ENCODE measurements at places on chromosomes 7 and 10.

DNA sequence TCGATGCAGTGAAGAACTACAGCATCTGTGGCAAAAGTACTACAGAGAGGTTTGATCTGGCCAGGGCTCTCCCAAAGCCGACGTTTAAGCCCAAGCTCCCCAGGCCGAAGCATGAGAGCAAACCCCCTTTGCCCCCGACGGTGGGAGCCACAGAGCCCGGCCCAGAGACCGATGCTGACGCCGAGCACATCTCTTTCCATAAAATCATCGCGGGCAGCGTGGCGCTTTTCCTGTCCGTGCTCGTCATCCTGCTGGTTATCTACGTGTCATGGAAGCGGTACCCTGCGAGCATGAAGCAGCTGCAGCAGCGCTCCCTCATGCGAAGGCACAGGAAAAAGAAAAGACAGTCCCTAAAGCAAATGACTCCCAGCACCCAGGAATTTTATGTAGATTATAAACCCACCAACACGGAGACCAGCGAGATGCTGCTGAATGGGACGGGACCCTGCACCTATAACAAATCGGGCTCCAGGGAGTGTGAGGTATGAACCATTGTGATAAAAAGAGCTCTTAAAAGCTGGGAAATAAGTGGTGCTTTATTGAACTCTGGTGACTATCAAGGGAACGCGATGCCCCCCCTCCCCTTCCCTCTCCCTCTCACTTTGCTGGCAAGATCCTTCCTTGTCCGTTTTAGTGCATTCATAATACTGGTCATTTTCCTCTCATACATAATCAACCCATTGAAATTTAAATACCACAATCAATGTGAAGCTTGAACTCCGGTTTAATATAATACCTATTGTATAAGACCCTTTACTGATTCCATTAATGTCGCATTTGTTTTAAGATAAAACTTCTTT is 2.3 kb downstream of the LRRTM3 start:
- no peak for DNase-seq

DNA sequence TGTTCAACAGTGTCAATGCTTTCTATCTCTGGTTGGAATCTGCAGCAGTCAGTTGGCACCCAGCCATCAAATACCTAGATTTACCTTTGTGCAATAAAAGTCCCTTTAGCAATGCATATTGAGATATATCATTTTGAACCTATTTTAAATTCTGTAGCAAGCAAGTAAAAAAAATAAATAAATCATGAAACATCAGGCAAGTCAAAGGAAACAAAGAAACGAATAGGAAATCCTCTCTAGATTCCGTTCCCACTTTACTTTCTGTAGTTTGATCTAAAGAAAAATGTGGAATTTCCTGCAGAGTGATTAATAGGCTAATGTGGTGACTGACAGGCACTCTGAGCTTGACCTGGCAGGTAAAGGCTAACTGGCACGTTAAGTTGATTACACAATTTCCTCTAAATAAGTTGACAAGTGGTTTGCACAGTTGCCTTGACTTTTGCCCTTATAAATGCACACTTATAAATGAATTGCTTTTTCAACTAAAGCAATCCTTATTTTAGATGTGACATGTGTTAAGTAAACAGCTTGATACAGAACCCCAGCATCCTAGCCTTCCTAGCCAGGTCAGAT is 208.1 kb upstream of the TCF7L2 start:
- DNase-seq = no peak

DNA sequence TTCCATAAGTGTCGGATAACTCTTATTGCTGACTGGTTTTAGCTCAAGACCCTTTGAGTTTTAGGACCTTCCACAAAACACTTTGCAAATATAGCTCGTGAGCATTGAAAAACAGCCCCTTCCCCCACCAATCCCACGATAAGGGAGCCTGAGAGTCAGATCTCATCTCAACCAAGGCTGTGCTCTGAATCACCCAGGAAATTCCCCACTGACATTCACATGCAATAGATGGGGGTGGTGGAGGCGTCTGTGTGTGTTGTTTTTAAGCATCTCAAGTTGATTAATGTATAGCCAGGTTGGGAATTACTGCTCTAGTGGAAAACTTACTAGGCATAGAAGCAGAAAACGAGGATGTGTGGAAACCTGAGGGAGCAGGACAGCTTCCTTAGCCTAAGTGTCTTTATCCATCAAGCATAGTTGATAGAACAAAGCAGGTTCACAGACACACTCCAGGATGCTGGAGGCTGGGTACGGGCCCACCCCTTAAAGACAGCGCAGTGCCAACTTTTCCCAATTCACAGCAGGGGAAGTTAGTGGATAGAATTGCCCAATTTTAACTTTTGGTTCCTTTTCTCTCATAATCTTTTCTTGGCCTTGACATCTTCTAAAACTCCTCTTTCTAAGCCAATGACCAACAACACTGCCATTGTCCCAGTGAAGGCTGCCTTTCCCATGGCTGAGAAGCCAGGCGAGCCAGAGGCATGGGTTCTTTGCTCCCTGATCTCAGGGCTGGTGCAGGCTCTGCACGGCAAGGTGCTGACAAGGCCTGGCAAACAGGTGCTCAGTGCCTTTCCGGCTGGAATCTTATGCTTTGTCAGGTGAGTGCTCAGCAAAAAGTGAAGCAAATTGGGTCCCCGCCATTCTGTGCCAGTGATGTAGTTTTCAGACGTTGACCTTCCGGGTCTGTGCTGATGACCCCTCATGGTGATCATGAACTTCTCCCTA is 98.5 kb upstream of the INSIG1 start:
- DNase-seq = no peak

- no peak for DNase-seq
These were observed 15.1 kb upstream of the MRC1 start for GRCh38 chr10:17793823-17794644.

DNA sequence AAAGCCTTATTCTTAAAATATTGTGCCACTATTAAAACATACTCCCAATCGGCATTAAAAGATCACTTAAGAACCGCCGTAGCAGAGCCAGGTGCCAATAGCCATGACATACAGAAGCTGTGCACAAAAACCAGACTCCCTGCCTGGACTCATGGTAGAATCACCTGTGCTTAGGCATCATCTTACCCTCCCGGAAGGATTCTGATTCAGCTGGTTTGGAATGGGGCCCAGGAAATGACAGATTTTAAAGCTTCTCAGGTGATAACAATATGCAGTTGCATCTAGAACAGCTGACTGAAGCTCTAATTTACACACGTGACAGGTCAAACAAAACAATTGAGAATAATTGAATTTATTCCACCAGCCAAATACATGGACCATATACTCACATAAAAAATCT is 10.7 kb downstream of the A1CF start:
- DNase-seq = no peak

DNA sequence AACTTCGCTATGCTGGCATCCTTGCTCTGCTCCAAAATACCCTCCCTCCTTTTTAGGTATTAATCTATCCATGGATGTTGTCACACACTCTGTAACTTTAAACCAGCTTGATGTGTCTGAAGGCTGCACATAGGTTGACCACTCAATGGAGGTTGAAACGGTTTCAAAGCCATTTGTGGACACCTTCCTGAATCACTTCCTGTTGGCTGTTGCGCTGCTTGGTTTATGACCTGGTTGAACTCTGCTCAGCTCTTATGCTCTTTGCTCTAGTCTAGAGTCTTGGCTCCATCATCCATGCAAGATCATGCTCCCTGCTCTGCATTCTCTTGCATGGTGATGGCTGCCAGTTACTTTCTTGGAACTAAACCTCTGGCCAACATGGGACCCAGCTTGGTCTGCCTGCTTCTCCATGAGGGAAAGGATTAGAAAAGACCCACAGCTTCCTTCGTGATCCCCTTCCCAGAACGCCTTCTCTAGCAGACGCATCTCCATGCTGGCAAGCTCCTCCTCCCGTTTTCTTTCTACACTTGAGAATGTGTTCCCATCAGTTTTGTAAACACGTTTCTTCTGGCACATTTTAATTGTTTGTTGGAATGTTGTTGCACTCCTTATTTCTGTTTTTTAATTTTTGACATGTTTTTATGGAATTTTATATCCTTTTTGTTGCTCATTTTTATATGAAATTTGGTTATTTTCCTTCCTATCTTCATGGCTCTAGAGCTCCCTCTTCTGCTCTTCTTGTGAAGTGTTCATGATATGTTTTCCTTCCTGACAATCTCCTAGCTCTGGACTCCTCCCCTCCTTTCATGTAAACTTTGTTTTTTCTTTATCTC is 149.8 kb downstream of the XPNPEP1 start:
- DNase-seq = peak; percentile 43

- peak; percentile 92 for DNase-seq
These were observed 7.4 kb upstream of the ZMYND11 start for GRCh38 chr10:127612-128432.

DNA sequence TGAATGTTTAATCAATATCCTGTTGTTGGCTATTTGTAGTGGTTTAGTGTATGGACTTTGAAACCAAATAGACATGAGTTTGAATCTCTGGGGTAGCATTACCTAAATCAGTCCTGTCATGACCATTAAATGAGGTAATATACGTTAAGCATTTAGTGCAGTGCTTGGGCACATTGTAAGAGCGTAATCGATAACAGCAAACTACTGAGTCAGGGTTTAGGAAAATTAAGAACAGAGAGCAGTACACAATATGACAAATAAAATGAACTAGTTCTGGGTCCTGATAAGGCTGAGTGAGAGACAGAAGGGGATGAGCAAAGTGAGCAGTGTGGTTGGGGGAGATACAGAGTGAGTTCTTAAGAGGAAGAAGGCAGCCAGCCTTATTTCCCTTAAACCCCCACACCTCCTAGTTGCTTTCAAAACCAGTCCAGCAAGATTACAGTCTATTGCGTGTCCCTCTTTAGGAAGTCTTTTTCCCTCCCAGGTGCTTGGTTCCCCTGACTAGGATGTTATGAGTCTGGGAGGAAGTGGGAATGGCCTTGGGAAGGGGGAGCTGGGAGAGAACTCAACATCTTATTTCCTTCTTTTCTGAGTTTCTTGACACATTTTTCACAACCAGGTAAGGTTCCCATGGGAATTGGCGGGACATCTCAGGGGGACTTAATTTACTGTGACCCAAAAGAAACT is 171.0 kb downstream of the SND1 start:
- DNase-seq = peak; percentile 36

DNA sequence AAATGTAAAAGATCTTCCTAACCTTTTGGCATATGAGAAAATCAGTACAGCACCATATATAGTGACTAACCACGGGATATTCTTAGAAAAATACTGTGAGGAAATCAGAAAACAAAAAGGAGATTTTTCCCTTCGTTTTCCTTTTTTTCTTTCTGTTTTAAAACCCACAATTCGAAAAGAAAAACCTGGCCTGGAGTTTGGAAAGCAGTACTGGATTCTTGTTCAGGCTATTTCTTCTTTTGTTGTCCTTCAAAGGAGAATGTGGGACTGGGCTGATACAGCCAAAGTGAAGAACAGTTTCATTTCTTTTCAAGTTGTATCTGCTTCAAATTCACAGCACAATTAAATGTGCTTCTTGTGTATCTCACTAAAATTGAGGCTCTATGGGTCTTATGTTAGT is 156.8 kb upstream of the PHYHIPL start:
- DNase-seq = no peak

GRCh38 chr7:99794585-99795502 is 10.9 kb upstream of the CYP3A4 start:
- no peak for DNase-seq

GRCh38 chr10:91340613-91341362 is 69.4 kb upstream of the HECTD2 start:
- no peak for DNase-seq

DNA sequence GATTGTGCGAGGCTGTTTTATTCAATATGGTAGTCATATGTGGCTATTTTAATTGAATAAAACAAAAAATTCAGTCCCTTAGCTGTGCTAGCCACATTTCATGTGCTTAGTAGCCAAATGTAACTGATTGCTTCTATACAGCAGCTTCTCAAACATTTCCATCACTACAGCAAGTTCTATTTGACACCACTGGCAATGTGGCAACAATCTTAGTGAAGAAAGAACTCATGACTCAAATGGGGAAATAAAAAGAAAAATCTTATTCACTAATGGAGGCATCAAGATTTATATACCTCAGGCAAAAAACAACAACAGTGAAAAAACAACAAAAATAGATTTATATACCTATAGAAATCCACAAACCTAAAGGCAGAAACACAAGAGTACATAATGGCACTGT is 17.9 kb downstream of the SEM1 start:
- DNase-seq = no peak

- no peak for DNase-seq
These were observed 150.8 kb upstream of the NPS start for GRCh38 chr10:127398140-127398970.

DNA sequence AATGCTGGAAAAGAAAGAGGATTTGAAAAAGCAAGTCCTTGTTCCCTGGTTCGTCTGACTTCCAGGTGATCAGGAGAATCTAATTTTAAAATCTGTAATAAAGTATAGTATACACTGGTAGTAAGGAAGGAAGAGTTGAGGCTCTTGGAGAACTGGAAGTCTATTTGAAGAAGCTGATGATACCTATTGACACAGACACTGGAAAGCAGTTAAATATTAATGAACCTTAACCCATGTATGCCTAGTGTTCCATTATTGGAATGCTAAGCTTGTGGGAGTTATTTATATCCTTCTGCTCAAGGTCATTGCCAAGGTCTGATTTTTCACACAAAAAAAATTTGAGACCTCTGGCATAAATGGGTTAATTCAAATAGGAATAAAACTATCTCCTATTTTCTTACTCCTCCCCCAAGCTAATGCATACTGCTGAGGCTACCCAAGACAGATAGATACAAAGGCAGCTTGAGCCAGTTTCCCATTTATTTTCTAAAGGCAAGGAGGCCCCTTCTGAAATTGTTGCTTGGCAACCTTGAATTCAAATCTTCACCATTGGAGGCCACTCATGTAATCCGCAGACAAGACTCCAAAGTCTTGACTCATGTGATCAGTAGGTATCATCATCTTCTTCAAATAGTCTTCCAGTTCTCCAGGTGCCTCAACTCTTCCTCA is 110.2 kb downstream of the FZD1 start:
- DNase-seq = no peak

DNA sequence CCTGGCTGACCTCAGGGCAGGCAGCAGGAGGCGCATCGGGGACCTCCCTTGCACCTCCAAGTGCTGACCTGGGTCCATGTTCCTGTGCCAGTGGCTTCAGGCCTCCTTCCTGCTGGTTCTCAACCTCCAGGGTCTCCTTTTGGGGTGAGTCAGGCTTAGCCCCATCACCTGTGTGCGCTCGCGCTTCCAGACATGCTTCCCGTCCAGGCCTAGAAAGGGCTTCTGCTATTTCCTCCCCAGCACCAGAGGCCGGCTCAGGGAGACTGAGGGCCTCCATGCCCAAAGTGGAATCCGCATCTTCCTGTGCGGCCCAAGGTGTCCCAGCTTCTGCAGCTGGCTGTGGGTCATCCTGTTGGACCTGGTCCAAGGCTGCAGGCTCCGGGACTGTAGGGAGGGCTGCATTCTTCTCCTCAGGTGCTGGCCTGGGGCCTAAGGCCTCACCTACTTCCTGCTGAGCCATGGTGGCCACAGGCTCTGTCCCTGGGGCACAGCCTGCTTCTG is 5.9 kb downstream of the NACAD start:
- no peak for DNase-seq

GRCh38 chr10:92997620-92998019 is 63.0 kb upstream of the CYP26C1 start:
- no peak for DNase-seq

DNA sequence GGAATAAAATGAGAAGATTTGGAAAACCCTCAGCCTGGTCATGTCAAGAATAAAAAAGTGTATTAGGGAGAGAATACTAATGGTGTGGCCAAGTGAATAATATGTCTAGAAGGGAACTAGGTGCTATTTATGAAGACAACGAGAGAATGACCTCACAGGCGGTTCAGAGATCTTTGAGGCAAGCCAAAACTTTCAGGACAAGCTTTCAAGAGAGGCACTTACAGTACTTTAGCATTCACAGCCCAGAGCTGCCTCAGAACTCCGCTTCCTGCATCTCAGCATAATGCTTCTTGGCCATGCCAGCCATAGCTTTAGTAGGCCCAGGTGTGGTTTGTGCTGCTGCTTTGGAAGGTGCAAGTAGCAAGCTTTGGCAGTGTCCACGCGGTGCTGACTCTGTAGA is 37.2 kb upstream of the CCDC7 start:
- no peak for DNase-seq
